Stimulated activated CD8-positive, alpha-beta memory T cell treated with anti-CD3 and anti-CD28 coated beads, Interleukin-7, amount 100 ng/mL, for 1 hour (primary cell): ENCODE measurements at places on chromosomes 12 and 14.

- DNase-seq = no peak
These were observed 1004.2 kb downstream of the TMEM121 start for GRCh38 chr14:106530423-106531107.

DNA sequence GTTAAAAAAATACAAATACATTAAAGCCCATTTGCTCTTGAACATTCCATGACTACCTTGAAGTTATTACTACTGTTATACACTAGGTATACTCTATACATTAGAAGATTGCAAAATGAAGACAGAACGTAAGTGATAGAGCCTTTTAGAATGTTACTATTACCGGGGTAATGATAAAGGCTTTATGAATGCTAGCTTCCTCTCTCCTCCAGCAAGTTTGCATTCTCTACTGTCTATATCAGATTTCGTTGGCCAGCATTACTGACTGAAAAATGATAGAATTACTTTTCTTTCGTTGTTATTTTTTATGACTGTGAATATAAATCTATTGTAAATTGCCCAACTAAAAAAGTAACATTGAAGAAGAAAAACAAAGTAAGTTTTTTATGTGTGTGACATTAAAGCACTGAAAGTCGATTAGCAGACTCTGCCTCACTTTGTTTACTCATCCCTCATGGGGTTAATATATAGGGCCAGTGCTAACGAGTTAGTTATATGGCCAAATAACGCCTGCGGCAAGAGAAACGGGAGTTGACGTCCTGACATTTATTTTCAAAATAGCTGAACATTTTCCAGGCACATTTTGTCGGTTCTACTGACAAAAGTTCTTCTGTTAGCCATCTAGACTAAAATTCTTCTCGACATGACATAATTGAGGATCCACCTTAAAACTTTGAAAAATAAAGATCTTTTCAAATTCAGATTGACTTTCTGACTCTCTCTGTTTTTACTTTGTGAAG is 163.8 kb upstream of the KITLG start:
- DNase-seq = no peak

DNA sequence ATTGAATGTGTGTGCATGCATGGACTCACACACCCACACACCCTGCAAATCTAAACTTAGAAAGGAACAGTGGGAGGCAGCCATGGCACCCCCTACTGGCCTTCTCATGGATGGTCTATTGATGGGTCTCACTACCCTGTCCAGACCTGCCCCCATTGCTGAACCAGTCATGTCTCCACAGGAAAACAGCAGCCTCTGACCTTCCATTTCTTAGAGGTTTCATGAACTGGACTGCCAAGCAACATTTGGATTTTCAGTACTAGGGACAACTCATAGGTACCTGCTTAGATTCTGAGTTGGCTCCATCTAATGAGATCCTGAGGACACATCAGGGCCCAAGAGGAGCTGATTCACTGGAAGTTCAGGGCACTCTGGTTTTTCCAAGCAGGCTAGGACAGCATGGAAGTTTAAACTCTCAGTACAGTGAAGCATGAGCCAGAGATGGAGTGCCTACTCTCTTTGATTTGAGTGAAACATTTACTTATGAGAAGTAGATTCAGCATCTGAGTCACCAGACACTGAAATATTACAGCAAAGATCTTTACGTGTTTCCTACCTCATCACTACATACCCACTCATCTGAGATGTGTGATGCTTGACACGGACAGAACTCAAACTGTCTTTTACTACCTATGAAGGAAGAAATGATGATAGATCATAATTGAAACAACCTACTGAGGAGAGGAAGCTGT is 98.9 kb upstream of the PLEKHG7 start:
- DNase-seq = no peak

GRCh38 chr12:122947352-122947792 is 18.9 kb downstream of the ABCB9 start:
- no peak for DNase-seq

- no peak for DNase-seq
These were observed 28.7 kb downstream of the COX8C start for GRCh38 chr14:93375673-93376156.

DNA sequence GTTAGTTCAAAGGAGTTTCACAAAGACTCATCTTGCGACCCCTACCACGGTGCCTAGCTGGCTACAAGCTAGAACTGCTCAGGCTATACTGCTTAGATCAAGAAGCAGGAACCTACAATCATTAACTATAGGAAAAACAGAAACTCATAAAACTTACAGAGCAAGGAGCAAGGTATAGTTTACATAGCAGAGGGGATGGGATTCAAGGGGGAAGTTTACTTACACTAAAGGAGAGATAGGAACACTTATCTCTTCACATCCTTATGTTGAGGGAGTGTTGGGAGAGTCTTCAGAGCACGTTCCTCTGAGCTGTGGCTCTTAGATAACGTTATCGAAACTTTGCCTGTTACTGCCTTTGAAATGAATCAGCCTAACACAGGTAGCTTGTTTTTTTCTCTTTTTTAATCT is 58.1 kb downstream of the FSCB start:
- DNase-seq = no peak

DNA sequence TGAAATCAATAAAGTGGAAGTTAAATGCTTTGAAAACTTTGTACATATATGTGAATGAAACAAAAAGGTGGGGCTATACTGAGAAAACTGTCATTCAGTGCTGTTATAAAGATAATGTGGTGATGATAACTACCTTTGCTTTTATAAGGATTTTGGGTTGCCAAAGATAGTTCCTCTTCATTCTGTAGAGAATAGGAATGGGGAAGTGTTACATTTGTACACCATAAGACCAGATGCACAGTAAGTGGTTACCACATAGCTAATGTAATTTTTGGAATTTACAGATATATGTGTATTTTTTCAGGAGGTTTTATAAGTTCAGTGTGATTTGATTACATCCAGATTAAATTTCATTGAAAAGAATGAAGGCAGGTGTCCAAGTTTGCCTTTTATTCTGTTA is 18.1 kb downstream of the RAB21 start:
- no peak for DNase-seq

DNA sequence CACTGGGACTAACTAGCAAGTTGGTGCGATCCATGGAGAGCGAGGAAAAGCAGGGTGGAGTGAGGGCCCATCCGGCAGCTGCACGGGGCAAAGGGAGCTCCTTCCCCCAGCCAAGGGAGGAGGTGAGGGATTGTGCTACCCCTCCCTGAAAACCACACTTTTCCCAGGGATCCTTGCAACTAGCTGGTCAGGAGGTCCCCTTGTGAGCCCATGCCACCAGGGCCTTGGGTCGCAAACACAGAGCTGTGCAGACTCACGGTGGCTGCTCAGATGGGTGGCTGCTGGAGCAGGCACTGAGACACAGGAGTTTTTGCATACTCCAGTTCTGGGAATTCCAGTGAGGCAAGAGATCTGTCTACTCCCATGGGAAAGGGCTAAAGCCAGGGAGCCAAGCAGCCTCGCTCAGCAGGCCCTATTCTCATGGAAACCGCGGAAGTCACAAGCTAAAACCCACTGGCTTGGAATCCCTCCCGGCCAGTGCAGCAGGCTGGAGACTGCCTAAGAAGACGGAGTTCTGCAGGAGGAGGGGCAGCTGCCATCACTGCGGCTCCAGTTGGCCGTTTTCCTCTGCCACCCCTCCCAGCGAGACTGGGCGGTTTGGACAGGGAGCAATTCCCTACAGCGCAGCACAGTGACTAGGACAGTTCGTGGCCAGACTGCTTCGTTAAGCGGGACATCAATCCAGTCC is 10.9 kb upstream of the ZNF705A start:
- no peak for DNase-seq

GRCh38 chr12:110079477-110080400 is 31.4 kb upstream of the C12orf76 start:
- peak; percentile 28 for DNase-seq

GRCh38 chr12:104651811-104652210 is 195.1 kb downstream of the CHST11 start:
- no peak for DNase-seq

- DNase-seq = no peak
These were observed 697 bp downstream of the HOXC10 start for GRCh38 chr12:53985692-53985993.

- DNase-seq = no peak
These were observed 247.8 kb downstream of the MDGA2 start for GRCh38 chr14:47427629-47428028.

DNA sequence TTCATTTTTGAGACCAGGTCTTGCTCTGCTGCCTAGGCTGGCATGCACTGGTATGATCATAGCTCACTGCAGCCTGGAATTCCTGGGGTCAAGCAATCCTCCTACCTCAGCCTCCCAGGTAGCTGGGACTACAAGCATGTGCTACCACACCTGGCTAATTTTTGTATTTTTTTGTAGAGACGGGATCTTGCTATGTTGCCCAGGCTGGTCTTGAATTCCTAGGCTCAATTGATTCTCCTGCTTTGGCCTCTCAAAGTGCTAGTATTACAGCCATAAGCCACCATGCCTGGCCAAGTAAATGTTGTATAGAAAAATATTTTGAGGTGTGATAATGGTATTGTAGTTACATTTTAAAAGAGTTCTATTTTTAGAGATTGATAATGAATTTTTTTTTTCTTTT is 12.6 kb downstream of the BIN2 start:
- DNase-seq = no peak

GRCh38 chr12:106113824-106114446 is 24.8 kb downstream of the NUAK1 start:
- DNase-seq = no peak

GRCh38 chr14:54108481-54109471 is 152.2 kb upstream of the BMP4 start:
- DNase-seq = no peak

- DNase-seq = no peak
These were observed 144.0 kb downstream of the ADAMTS20 start for GRCh38 chr12:43407816-43408645.
